Activated gamma-delta T cell treated with anti-CD3 and anti-CD28 coated beads, Interleukin-2, amount 50 U/mL, for 16 hours (primary cell): ENCODE measurements at places on chromosomes 5 and 9.

GRCh38 chr9:76827296-76828080, 63.2 kb downstream of the PCA3 start:
- no peak for DNase-seq

GRCh38 chr9:20300430-20301115, 321.7 kb downstream of the MLLT3 start:
- no peak for DNase-seq

DNA sequence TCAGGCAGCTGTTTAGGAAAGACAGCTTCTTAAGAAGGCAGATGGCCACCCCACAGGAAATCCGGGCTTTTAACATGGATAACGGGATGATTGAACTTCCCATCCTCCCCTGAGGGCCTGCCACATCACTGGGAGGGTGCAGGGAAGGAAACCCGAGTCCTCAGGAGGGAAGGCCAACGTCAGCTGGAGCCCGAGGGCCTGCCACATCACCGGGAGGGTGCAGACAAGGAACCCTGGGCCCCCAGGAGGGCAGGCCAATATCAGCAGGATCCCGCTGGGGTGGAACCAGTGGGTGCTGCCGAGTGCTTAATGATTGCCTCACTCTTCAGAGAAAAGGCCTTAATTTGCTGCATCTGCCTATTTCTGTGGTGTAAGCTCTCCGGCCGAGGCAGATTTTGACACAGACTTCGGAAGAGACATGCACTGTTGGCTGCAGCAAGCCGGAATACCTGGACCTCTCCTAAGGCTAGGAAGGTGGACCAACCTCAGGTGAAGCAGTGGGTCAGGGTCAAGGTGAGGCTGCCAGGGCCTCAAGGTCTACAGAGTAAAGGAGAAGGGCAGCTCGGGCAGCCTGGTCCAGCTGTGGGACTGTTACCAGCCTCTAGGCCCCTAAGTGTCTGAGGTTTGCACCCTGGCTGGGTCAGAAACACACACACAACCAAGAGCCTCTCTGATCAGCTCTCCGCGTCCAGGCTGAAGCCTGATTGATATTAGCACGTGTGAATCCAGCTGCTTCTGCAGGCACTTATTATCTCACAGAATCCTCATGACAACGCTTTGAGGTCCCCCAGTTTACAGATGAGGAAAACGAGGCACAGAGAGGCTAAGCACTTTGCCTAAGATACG, 14.8 kb upstream of the COL5A1 start:
- DNase-seq = no peak

DNA sequence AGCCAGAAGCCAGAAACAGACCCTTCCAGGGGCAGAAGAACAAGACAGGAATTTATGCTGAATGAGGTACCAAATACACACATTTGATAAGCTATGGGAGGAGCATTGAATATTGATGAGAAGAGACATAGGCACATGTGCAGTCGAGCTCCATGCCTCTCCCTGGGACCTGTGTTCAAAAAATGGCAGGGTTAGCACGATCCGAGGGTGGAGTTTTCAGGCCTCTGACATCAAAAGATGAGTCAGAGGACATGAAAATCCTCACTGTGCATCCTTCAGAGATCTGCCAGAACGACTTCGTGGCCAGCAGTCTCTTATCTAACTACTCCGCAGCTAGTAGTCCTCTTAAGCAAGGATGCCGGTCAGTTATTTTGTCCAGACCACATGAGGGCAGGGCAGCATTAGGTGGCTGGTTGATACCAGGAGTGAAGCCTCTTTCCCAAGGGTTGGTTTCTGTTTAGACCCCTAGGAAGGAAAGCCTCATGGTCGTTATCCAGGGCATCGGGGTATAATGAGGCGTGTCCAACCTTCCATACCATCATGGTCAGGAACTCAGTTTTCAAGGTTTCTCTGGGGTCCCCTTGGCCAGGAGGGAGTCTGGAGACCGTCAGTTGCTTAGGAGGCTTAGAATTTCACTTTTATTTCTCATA, 11.6 kb upstream of the CMBL start:
- no peak for DNase-seq

DNA sequence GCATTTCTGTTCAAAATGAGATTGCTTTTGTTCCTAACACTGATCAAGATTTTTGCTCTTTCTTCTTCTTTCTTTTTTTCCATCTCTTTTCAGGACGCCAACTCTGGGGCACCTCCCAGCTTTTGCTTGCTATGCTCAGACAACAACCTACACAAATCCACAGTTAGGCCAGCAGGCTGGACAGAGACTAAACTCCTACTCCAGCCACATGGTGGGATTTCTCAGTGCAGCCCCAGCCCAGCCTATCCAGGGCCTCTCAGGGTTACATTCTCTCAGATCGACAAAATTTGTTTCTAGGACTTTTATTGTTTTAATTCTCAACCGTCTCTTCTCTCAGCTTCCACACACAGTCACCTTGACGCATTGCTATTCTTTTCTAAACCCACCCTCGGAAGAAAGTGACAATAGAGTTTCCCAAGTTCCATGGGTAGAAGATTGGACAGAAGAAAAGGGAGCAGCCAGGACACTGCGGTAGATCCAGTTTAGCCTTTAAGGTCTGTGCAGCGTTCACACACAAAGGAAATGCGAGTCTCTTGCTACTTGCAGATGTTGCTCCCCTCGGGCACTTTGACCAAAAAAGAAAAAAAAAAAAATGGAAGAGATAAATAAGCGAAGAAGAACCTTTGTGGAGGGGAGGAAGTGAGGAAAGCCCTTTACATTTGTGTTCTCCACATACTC, 588.6 kb upstream of the GRAMD2B start:
- no peak for DNase-seq

DNA sequence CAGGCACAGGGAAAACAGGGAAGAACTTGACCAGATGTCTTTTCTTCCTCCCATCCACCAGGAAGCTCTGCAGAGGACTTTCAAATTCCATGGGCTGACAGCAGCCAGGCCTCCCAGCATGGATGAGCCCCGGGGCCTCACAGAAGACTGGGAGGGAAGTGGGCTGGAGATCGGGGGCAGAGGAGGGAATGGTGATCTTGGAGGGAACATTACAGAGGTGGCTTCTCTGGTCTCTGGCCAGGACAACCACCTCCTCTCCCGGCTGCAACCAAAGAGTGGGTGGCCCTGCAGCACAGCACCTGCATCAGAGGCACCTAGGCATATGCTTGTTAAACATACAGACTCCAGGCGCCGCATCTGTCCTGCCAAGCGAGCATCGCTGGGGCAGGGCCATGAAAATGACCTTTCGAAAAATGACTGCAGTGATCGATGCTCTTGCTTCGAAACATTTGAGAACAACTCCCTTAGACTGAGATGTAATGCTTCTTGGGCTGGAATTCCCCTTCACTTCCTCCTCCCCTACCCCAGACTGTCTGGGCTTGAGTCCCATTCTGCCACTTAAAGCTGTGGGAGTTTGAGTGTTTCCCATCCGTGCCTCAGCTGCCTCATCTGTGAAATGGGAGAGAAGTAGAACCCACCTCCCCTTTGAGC, 68.7 kb upstream of the UNC5A start:
- DNase-seq = no peak

- DNase-seq = no peak
Observed at GRCh38 chr5:116365006-116365496, 209.6 kb downstream of the SEMA6A start.
